ENCODE measurements at places on chromosomes 12 and 14.

- no peak for DNase-seq
Measured at GRCh38 chr12:63396135-63396534, 245.1 kb upstream of the AVPR1A start.

DNA sequence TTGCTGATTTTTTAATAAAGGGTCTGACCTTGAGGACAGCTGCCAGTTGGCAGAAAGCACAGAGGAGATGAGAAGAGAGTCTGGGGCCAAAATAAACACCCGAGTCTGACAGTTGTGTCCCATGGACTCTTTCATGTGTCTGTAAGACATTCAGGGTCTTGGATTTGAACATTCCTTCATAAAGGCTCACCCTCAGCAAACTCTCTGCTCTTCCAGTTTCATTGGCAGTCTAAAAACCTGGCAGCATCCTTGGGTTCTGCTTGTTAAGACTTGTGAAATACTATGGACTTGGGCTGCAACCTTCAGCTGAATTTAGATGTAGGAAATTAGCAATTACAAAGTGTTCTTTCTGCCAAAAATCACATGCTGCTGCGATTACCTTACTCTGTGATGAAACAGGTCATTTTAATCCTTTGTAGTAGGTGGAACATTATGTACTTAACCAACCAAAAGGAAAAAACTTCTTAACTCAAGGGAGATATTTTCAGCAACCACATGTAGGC lies 32.0 kb upstream of the LMNTD1 start:
- DNase-seq, result no peak

DNA sequence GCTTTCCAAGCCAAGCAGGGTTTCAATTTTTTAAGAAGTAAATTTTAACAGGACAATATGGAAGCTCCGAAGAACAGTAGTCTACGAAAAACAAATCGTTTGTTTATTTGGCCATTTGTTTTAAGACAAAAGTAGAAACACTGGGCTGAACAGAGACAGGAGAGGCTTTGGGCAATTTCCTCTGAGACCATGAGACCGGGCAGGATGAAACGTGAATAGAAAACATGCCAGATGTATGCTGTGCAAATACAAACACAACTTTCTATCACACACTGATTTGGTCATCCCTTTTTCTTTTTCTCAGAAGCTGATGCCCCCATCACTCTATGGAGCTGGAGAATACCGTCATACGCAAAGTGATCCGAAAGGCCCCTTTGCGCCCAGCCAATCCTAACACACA lies 1111.1 kb downstream of the BCL11B start:
- no peak for DNase-seq

- no peak for DNase-seq
Measured at GRCh38 chr12:103586132-103586531, 941 bp upstream of the STAB2 start.

DNA sequence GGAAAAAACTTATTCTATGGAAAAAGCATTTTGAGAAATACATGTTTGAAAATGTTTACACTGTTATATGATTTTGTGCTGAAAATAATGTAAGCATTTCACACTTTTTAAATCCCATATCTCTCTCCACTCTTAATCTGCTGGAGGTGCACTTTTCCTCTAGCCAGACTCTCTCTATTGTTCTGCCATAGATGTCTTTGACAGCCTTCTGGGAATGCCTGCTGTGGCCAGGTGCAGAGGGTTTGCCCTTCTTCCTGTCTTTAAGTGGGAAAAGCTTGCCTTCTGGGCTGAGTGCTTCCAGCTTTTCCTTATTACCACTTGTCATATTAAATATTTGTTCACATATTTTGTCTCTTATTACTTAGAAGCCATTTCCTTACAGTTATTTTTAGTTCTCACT lies 60.1 kb upstream of the PPM1H start:
- DNase-seq, result no peak

DNA sequence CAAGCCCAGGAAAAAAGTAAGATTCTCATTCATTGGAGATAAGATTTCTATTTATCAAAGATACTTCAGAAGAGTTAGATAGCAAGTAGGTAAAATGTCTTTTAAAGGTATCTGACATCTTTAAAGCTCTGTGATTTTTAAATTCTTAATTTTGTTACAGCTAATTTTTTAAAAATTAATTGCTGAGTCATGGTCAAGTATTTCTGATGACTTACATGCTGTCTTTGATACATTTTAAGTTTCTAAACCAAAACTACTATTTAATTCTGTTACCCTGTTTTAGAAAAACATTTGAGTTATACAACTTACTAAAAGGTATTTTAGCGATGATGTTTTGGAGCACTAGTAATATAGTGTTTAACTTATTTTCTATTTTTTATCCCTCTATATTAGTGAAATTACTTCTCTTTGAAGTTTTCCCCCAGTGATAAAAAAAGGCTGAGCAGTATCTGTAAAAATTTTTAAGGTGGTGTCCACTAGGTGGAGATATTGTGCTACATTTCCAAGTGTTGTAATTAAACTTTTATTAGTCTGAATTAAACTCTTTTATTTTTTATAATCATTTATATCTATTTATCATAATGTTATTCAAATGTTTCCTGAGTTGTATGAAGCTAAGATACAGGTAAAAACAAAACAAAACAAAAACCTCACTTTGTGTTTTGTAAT lies 11.5 kb downstream of the ALG10 start:
- no peak for DNase-seq

DNA sequence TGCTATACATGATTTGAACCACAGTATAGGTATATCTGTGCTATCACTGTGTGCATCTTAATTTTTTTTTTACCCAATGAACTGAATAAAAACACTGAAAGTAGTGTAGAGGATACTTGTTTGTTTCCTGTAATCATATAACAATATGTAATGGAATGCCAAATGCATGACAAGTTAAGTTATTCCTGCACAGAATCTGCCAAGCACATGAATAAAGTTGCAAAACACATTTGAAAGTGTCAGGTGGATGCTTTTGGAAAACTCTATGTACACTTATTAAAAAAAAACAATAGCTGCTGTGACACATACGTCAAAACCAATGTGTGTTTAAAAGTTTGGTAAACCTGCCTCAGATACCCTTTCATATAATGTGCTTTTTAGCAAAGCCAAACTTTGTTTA lies 1638.1 kb upstream of the SEL1L start:
- DNase-seq, result no peak

DNA sequence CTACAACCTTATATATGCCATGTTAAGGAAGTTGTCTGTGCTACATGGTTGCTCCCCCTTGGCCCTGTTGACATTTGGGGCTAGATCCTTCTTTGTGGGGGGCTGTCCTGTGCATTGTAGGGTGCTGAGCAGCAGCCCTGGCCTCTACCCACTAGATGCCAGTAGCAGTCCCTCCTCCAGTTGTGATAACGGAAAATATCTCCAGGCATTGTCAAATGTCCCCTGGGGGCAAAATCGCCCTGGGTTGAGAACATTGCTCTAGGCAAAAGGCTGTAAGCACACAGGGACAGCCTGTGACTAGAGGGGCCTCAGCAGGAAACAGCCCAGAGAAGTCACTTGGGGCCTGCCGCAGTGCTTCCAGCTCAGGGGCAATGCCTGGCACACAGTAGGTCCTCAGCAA lies 1100.3 kb downstream of the BCL11B start:
- no peak for DNase-seq

DNA sequence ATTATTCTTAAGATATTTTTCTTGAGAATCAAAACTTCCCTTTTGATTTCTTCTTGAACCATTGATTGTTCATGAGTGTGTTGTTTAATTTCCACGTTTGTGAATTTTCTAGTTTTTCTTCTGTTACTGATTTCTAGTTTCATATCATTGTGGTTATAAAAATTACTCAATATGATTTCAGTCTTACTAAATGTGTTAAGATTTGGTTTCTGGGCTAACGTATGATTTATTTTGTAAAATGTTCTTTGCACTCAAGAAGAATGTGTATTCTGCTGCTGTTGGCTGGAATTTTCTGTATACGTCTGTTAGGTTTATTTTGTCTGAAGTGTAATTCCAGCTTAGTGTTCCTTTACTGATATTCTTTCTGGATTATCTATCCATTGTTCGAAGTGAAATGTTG lies 24.7 kb downstream of the TRMT5 start:
- no peak for DNase-seq

DNA sequence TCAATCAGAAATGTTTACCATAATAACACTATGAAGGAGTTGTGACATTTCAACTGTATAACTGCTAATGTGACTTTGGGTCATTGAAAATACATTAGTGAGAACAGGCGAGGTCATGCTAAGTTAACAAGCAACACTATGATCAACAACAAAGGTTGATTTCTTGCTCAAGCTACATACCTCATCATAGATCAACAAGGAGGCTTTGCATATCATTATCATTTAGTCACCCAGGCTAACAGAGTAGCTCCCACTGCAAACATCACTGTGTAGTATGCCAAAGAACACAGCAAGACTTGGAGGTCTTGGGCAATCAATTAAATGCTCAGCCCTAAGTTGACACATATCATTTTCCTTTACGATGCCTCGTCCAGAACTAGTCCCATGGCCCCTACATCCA lies 212.5 kb downstream of the NOVA1 start:
- no peak for DNase-seq

- no peak for DNase-seq
Measured at GRCh38 chr12:93447555-93448290, 6.0 kb upstream of the UBE2N start.
